ENCODE measurements at places on chromosomes 7 and 10.

GRCh38 chr7:2818121-2818520 lies 26.0 kb downstream of the GNA12 start:
- DNase-seq = no peak

GRCh38 chr7:26841003-26841739 lies 23.2 kb downstream of the SKAP2 start:
- DNase-seq = no peak

- DNase-seq = no peak
These were observed 46.9 kb downstream of the CDK14 start for GRCh38 chr7:90642978-90643377.

DNA sequence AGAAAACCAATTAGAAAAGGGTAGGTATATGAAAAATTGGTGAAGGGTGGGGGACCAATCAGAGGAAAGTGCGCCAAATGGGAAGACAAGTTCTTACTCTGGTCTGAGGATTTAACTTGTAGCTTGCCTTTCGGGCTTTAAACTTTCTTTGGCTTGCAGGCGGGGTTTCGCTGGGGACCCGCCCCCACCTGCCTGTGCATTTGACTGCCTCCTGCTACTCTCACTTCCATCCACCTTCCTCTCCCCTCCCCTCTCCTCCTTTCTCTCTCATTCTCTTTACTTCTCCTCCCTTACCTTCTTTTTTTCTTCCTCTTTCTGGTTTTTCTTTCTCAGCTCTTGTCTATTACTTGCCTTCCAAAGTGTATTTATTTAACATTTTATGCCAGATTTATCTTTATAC lies 278.8 kb downstream of the DNAJB9 start:
- DNase-seq = no peak

GRCh38 chr7:641269-641671 lies 85.2 kb upstream of the DNAAF5 start:
- no peak for DNase-seq

DNA sequence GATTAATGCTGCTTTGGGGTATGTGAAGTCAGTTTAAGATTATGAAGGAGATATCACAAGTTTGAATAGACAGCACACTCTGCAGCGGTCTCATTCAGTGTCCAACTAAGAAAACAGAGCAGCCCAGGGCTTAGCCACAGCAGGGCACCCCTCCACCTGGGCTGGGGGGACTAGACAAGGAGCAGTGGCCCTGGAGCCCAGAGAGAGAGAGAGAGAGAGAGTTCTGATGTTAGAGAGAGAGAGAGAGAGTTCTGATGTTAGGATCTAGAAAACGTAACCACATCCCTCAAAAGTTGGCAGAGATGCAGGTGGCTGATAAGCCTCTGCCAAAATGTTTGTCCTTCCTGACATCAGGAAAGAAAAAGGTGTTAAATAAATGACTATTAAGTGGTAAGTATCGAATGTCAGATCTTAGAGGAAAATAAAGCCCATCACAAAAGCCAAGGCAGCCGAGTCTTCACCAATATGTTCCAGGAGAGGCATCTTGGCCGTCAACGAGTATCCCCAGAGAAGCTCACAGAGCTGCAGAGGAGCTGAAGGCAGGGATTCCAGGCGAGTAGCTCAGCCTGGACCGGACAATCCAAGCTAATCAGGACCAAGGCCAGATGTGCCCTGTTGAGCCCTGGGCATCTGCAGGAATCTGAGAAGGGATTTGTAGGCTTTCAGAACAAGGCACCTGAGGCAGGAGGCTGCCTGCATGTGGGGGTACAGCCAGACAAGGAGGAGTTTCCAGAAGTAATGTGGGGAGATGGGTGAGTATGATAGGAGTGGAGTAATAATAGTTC lies 150.1 kb upstream of the TCF7L2 start:
- no peak for DNase-seq

DNA sequence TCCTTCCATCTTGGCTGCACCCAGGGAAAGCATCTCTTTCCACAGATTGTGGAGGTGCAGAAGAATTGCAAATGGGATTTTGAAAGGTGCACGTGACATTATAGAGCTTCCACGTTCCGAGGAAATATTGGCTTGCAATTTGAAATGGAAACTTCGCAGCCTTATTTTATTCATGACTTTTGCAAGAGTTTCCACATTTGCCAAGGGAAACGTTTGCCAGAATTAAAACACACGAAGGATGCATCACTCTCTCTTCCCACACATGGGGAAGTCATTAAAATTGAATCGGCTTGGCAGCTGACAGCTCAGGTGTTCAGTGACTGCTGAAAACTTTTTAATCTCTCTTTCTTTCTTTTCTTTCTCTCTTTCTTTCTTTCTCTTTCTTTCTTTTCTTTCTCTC lies 475.4 kb upstream of the IGFBP3 start:
- DNase-seq = no peak

GRCh38 chr7:112782498-112782897 lies 7.7 kb downstream of the TMEM168 start:
- no peak for DNase-seq

DNA sequence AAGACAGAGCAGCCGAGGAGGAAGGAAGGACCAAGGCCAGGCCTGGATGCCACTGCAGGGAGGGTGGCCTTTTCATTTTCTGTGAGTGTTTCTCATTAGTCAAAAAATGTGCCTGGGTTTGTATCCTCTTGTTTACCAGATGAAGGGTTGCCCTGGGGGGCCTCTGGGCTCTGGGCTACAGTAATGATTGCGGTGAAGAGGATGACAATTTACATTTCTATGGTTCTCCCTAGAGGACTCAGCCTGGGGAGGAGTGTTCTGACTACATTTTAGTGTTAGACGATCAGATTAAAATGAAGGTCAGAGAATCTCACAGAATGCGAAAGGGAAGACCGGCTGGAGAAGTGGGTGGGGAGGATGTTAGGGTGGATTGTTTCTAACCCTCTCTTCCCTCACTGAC lies 108.0 kb upstream of the KMT2C start:
- DNase-seq = no peak

DNA sequence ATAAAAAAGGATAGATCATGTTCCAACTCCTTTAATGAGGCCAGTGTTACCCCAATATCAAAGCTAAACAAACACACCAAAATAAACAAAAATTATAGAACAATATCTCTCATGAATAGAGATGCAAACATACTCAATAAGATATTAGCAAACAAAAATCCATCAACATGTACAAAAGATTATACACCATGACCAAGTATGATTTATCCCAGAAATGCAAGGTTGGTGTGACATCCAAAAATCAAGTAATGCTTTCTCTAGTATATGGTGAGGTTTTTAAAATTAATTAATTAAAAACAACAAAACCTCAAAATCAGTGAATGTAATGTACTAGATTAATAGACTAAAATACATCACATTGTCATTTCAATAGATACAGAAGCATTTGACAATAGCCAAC lies 11.0 kb upstream of the MSMB start:
- DNase-seq = no peak

DNA sequence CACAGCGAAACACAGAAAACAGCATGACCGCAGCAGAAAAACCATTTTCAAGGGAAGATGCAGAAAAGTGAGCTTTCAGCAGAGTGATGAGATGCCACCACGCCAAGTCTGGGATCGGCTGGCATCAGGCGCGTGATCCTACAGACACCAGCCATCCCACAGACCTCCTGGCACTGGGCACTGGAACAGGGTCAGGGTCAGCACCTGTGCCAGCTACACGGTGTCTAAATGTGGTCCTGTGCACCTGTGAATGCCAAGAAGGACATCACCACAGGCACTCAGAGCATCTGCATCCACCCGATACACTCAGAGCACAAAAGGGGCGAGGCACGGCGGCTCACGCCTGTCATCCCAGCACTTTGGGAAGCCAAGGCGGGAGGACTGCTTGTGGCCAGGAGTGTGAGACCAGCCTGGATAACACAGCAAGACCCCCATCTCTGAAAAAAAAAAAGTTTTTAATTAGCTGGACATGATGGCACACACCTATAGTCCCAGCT lies 31.5 kb downstream of the STK32C start:
- no peak for DNase-seq

GRCh38 chr10:48691812-48692528 lies 7.3 kb downstream of the WDFY4 start:
- no peak for DNase-seq

DNA sequence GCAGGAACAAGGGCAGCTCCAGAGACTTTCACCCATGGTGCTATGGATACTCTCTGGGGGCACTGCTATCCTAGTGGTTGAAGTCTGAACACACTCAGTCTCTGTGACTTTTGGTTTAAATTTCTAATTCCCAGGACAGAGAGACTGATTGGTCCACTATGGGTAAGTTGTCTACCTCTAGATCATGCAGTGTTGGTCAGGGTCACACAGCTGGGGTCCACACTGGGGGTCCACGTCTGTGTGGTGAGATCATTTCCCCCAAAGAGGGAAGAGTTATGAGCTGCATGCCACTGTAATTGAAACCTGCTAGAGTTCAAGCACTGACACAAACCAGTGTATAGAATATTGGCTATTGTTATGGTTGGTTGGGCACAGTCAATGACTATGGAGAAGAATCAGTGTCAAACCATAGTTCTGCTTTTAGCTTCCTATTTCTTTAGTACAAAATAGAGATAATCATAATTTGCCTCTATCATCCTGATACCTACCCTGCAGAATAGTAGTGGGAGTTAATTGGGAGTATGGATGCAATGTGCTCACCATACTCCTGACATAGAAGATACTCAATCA lies 101.6 kb downstream of the PRTFDC1 start:
- DNase-seq = peak; percentile 57

- DNase-seq = no peak
These were observed 1481.3 kb downstream of the GATA3 start for GRCh38 chr10:9535744-9536143.

DNA sequence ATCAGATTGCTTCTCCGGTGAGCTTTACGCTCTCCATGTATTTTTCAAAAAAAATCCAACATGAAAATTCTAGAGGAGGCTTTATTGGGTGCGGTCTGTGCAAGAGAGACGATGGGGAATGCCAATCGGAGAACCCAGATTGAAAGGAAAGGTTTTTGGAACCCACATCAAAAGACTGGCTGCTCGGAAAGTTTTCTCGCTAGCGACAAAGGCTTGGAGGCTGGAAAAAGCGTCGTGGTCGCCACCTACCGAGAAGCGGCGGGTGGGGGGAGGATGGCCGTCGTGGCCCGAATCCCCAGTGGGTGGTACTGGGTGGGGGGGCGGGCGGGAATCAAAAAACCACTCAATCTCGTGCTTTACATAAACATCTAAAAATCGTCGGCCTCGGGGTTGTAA lies 1.1 kb upstream of the GTF2I start:
- no peak for DNase-seq

- DNase-seq = no peak
These were observed 237.8 kb upstream of the ZMIZ1 start for GRCh38 chr10:78830976-78831375.

DNA sequence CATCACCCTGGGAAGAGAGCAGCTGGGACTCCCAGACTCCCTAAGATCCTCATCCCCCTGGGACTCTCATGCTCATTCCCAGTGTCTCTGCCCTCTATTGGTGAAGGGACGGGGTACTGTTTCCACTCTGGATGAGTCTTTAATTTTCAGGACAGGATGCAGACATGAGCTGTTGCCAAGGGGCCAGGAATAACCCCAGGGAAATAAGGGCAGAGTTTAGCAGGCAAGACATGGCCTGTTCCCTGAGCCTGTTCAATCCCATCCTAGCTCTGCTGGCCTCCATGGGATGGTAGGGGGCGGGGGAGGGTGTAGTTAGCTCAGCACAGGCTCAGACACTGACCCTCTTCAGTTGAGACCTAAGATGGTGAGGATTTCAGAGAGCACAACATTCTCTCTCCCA lies 14.0 kb downstream of the C10orf105 start:
- no peak for DNase-seq

DNA sequence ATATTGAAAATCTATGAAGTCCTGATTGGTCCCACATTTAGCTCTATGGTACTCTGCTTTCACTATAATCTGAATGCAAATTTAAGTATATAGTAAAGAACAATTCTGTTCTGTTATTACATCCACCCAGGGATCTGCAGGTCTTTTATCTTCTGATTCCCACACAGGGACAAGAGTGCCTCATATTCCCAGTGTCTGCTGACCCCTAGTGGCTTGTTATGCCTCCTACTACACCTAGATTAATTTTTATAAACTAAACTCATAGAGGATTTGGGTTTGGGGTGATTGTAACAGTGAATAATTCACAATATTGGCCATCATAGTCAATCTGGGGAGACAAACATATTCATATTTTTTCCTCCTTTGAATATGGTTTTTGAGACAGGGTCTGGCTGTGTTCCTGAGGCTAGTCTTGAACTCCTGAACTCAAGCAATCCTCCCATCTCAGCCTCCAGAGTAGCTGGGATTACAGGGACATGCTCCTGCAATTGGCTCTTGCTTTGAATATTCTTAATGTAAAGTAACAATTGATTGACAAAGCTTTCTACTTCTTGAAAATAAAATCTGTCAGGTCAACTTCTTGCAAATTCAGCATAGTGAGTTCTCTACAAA lies 282.1 kb downstream of the KCND2 start:
- DNase-seq = peak; percentile 67

DNA sequence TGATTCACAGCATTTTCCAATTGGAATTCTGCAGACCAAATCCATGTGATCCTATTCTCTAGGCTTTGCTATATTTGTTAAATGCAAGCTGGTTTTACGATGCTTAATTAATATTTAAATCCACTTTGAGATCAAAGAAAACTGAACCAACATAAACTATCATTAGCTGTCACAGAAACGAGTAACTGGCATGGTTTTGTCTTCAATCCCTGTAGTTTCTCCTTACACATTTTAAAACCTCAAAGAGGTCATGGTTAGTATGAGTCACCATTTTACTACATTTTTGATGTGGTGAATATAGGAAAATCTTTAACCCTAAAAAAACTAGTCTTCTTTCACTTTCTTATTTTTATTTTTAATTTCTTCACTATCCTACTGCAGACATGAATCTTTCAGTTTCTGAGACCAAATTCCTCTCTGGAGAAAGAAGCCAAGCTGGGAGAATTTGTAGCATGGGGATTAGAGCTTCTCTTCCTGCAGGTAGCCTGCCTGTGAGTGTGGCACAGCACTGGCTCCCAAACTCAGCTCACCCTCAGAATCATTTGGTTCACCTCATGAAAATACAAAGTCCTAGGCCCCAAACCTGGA lies 8.7 kb upstream of the LIPM start:
- peak; percentile 81 for DNase-seq

GRCh38 chr7:34928560-34928959 lies 108.7 kb downstream of the DPY19L1 start:
- no peak for DNase-seq

GRCh38 chr7:67781841-67782240 lies 785.2 kb downstream of the TYW1 start:
- DNase-seq = no peak

DNA sequence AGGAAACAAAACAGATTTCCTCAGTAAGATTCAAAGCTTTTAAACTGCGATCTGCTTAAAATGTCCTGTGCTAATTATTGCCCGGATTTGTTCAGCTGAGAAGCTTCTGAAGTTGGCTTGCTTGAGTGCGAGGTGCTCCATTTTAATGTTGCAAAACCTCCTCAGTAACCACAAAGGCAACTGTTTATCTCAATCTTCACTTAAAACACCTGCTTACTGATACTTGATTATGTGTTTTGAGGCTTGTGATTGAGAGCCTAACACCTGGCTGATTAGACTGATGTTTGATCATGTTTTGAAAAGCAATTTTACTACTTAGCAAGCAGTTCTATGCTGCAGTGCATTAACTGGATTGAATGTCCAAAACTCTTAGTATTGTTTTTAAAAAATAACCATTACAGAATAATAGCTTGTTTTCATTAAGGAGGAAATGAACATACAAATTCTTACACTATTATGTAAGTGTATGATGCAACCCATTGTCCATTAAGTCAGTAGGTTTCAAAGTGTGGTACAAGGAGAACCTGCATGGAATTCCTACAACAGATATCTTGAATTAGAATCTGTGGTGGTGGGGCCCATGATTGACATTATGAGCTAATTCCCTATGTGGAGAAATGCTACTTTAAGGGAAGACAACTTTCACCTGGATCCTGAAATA lies 96.9 kb upstream of the FAM180A start:
- no peak for DNase-seq

All from astrocyte of the spinal cord (primary cell).